ENCODE measurements at places on chromosomes 16 and 17.

GRCh38 chr16:62445909-62446308 lies 409.7 kb upstream of the CDH8 start:
- DNase-seq, result no peak

DNA sequence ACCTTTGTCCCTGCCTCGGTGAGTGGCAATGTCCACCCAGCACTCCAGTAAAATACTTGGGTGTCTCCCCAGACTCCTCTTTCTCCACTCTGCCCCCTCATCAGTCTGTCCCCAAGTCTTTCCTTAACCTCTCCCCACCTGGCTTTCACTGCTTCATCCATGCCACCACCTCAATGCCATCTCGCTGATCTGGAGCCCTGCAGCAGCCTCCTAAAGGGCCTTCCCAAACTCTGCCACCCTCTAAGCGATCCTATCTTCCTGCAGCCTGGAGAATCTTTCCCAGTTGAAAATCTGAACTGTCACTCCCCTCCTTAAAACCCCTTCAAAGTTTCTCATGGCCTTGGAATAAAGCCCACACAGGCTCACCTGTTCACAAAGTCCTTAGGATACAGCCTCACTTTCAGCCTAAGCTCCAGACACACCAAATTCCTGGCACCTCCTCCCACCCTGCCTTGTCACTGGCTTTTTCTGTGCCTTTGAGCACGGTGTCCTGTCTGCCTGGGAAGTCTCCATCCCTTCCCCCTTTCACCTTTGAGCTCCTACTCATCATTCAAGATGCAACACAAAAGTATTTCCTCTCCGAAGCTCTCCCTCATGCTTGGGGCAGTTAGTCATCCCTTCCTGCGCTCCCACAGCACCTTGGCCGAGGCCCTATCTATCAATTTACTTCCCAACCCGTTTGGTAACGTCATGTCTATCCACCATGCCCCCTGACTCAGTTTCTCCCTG lies 2.8 kb downstream of the WNK4 start:
- no peak for DNase-seq

- DNase-seq, result no peak
Observed at GRCh38 chr16:4309833-4310266, 6.0 kb upstream of the GLIS2 start.

- no peak for DNase-seq
Observed at GRCh38 chr16:82094942-82095540, 60.0 kb downstream of the HSD17B2 start.

DNA sequence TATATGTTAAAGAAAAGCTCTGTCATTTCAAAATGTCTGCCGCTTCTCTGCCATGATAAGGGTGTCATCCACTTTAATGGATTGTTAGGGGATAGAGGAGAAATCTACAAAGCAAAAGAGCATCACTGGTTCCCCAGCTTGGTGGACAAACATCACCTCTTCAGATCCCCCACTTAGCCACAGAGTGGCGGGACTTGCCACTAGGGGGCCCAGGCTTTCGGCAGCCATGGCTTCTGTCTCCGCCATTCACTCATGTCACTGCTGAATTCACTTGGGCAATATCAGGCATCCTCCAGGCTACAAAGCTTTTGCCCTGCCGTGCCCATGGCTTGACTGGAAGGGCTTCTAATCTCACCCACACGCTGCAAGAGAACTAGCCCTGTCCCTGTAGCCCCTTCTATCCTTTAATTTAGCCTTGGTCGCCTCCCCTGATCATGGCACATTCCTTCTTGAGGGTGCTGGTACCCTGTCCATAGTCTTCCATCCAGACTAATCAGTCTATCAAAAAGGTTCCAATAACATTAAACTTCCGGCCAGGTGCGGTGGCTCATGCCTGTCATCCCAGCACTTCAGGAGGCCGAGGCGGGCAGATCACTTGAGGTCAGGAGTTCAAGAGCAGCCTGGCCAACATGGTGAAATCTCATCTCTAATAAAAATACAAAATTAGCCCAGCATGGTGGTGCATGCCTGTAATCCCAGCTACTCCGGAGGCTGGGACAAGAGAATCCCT lies 34.7 kb downstream of the SBK1 start:
- peak; percentile 86 for DNase-seq

- DNase-seq, result peak; percentile 62
Observed at GRCh38 chr17:73591296-73592078, 52.8 kb downstream of the SDK2 start.

DNA sequence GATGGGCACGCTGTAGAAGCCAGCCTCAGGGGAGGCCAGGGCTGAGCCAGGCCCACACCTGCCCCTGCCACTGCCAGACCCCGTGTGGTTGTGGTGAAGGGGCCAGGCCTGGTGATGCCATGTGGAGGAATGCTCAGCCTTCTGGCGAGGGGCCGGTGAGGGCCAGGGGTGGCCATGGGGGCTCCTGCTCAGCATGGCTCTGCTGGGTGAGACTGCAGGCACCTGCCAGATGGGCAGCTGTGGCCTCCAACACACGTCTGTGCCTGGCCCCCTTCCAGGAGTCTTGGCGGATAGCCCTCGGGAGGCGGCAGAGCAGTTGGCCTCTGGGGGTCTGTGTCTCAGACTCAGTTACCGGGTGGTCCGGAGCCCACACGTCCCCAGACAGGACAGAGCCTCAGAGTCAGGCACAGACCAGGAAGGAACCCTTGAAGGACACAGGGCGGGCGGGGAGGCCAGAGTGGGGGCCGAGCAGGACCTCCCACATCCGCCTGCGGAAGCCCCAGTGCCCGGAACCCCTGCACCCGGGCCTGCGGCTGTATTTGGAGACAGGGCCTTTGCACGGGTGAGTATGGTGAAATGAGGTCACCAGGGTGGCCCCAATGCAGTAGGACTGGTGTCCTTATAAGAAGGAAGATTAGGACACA lies 22.5 kb upstream of the CHMP6 start:
- DNase-seq, result no peak

DNA sequence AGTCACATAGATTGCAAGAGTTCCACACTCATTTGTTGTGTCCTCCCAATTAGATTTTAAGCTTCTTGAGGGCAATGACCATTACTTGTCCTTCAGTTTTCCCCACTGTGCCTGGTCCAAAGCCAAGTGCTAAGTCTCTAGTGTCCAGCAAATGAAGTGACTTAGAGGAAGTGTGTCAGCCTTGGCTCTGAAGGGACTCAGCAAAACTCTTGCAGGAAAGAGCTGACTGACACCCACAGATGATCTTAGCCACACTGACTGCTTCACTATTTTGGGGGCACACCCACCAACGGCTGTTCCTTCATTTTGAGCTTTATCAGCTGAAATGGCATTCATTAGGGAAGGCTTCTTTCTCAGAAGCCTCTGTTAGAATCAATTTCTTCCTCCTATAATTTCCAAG lies 358.1 kb downstream of the UTP18 start:
- DNase-seq, result no peak

- DNase-seq, result no peak
Observed at GRCh38 chr17:4872786-4873185, 26.6 kb upstream of the C17orf107 start.

DNA sequence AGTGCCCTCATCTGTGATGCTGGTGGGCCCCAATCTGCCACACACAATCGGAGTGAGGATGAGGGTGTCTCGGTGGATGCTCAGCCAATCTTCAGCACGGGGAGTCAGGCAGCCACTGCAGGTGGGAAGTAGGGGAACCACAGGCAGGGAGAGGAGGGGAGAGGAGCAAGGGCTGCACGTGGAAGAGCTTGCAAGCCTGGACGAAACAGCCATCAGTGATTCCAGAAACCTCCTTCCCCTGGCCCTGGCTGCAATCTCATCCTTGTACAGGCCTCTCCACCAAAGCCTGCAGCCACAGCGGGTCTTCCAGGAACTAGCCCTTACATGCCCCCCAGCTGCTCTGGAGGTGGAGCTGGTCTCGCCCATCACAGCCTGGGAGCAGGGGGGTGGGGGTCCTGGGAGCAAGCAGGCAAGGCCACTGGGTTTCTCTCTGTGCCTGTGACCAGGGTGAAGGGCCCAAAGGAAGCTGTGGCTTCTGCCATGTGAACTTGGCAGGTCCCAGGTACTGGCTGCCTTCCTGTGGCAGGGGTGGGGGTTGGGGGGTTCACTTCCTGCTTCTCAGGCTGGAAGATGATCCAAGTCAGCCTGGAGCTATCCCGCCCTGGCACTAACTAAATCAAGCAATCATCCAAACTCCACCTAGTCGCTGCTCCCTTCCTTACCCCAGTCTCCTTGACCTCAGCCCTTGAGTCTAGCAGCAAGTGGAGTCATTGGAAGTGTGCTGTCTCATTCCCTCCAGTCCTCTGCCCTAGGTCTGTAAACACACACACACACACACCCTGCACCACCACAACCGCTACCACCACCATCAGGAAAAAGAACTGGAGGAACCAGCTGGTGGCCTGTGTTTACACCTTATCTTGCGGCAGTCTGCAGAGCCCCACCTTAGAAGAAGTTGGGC lies 29.4 kb upstream of the MLKL start:
- DNase-seq, result no peak

GRCh38 chr17:35185849-35186248 lies 8.3 kb downstream of the SLC35G3 start:
- peak; percentile 57 for DNase-seq

- no peak for DNase-seq
Observed at GRCh38 chr17:40097087-40097486, 3.3 kb downstream of the NR1D1 start.

GRCh38 chr16:23128056-23128455 lies 21.2 kb downstream of the USP31 start:
- no peak for DNase-seq

DNA sequence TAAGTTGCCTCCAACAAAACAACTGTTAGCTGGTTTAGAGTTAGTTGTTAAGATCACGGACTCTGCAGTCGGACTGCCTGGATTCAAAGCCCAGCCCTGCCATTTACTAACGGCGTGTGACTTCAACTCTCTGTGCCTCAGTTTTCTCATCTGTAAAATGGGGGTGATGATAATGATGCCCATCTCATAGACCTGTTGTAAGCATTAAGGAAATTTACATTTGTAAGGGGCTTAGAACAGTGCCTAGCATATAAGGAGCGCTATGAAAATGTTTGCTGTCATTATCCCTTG lies 825 bp downstream of the SLC4A1 start:
- DNase-seq, result no peak

DNA sequence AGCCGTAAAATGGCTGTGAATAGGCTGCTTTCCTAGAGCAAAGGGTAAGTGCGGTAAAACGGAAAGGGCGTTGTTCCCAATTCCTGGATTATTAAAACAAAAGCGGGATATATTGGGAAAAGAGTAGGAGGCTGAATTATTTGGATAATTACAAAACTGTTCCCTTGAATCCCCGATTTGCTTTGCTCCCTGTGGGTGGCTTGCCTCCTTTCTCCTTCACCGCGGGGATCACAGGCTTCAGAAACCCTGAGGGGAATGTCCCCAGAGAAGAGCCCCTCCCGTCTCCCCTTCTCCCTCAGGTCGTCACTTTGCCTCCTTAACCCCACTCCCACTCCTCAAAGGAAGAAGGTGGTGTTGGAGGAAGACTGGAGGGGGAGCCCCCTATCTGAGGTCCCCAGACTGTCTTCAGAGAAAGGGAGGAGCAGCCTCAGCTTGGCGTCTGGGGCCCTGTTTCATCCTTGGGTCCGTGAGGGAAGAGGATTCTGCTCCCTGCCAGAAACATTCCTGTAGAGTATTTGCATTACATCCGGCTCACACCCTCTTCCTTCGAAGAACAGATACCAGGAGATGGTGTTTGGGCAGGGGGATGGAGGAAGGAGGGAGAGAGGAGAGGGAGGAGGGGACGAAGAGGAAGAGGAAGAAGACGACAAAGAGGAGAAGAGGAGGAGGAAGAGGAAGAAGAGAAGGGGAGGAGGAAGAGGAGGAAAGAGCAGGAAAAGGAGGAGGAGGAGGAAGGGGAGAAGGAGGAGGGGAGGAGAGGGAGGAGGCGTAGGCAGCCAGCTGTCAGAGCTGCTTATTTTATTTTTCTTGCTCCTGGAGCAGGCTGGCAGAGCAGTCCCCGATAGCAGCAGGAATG lies 31.8 kb downstream of the MRM1 start:
- no peak for DNase-seq
